DND-41 (cell line): ENCODE measurements at places on chromosomes 1 and 21.

- no peak for DNase-seq
Observed at GRCh38 chr1:214236477-214236876, 44.5 kb upstream of the SMYD2 start.

GRCh38 chr1:160161965-160162705 is 10.7 kb downstream of the ATP1A4 start:
- DNase-seq: no peak

GRCh38 chr1:11576109-11576875 is 77.9 kb downstream of the FBXO2 start:
- DNase-seq: no peak

DNA sequence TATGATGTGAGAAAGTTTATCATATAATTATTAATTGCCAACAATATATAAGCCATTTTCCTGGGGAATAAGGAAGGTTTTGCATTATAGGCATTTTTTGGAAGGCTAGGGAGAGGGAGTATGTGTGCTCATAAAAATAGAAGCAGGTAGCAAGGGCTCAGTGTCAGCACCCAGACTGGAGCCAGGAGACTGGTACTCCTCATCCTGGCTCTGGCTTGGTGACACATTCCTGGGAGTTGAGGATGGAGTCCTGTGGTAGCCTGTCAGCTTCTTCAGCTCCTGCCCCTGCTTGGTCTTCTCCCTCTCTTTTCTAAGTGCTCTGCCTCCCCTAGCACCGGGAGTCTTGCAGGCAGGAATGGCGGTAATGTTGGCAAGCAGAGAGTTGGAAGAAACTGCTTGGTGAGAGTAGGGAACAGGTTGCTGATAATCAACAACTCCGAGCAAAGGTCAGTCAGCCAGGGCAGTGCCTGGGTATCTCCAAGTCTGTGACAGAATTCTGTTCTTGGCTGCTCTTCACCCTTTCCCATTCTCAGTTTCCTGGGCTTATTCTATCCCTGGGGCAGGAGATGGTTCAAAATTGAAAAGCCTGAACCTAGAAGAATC is 23.0 kb downstream of the GIPC2 start:
- no peak for DNase-seq

- DNase-seq: no peak
Observed at GRCh38 chr21:44010429-44010828, 1.7 kb upstream of the TRAPPC10 start.

DNA sequence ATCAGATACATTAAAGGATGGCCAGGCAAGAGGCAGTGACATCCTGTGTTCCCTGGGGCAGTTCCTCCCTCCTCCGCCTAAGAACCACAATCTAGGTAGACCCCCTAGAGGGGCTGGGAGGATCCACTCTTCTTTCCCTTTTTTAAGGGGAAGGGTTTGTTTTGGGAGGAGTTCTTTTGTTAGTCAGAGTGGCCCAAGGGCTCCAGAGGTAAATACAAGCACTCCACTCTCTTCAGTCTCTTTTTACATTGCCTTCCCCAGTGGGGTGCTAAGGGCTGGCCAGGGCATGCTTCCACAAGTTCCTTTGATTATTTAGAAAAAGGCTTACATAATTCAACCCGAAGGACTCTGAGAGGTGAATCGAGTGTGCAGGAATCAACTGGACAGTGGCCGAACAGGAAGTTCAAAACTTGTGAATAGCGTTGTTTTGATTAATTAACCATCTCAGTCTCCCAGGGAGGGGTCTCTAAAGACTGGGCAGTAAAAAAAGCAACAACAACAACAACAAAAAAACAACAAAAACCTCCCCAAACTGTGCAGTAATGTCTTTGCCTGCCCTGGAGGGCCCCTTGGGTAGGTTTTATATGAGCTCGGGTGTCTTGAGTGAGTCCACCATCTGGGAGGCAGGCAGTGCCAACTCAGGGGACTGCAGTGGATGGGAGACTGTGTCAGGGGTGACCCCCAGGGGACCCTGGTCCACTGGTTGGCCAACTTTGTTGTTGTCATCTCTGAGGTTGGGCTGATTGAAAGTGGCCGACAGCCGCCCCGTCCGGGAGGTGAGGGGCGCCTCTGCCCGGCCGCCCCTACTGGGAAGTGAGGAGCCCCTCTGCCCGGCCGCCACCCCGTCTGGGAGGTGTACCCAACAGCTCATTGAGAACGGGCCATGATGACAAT is 33.2 kb upstream of the ENO1 start:
- no peak for DNase-seq

GRCh38 chr21:28696844-28697410 is 295.8 kb downstream of the LTN1 start:
- no peak for DNase-seq

DNA sequence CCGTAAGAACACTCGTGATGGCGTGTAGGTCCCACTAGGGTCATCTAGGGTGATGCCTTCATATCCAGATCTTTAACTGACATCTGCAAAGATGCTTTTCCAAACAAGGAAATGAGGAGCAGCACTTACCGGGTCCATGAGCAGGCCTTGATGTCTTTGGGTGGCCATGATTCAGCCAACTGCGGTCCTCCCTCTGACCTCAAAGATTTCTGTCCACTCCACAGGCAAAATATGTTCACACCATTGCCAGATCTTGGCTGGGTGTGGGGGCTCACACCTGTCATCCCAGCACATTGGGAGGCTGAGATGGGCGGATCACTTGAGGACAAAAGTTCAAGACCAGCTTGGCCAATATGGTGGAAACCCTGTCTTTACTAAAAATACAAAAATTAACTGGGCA is 18.2 kb downstream of the TRPM2 start:
- no peak for DNase-seq

- no peak for DNase-seq
Observed at GRCh38 chr1:208643005-208643597, 398.9 kb upstream of the PLXNA2 start.

DNA sequence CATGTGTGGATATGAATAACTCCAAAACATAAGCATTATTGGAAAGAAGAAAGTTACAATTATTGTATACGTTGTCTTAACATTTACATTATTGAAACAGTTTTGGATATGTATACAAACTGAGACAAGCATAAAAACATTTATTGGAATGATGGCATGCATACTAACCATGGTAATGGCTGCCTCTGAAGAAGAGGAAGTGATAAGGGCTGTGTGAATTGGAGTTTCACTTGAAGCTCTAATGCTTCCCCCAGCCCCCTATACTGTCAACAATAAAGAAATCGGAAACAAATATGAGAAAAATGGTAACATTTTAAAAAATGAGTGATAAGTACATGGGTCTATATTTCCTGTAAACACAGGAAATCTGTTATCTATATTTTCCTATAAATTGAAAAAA is 367.7 kb upstream of the DPYD start:
- DNase-seq: no peak

GRCh38 chr1:211135342-211135950 is 1.5 kb upstream of the KCNH1 start:
- no peak for DNase-seq

- no peak for DNase-seq
Observed at GRCh38 chr1:162822391-162823200, 32.1 kb downstream of the HSD17B7 start.

DNA sequence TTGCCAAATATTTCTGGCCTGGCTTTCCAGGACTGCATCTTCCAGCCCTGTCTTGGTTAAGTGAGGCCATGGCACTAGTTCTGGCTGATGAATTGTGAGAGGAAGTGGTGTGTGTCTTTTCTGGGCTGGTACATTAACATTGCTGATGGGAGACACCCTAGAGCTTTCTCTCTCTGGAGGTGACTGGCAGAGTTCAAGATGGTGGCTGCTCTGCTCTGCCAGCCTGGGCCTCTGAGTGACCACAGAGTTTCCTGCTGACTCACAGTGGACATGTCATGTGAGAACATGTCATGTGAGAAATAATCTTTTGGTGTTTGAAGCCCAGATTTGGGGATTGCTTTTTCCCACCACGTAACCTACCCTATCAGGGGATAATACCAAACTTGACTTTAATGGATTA is 218.0 kb upstream of the KIAA0040 start:
- no peak for DNase-seq

- peak; percentile 17 for DNase-seq
Observed at GRCh38 chr21:29499734-29500343, 201.1 kb downstream of the BACH1 start.

DNA sequence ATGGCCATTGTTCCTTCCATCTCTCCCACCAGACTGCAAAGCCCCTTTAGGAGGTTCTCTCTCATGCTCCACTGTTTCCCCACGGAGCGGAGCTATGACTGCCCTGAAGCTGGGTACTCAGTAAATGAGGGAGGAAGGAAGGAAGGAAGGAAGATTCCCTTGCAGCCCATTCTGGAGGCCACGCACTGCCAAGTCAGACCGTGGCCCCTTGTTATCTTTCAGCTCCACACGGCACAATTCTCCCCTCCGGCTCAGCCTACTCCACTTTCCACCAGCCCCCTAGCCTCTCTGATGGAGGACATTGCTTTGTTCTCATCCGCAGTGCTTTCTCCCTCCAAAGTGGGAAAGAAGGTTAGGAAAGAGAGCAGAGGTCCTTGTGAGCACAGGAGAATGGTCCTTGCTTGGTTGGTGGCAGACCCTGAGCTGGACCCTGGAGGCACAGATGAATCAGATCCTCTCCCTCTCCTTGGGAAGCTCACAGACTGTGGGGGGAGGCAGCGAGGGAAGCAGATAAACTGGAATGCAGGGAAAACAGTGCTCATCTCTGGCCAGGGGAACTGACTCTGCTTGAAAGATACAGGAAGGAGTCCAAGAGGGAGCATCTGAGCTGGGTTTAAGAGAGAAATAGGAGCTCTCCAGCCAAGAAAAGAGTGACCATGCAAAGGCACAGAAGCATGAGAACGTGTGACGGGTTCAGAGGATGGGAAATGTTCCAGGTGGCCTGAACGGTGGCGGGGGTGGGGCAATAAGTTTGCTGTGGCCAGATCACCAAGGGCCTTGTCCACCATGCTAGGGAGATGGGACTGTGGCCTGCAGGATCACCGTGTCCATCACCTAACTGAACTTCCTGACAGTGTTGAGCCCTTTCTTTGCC is 52.6 kb downstream of the GLIS1 start:
- DNase-seq: no peak

DNA sequence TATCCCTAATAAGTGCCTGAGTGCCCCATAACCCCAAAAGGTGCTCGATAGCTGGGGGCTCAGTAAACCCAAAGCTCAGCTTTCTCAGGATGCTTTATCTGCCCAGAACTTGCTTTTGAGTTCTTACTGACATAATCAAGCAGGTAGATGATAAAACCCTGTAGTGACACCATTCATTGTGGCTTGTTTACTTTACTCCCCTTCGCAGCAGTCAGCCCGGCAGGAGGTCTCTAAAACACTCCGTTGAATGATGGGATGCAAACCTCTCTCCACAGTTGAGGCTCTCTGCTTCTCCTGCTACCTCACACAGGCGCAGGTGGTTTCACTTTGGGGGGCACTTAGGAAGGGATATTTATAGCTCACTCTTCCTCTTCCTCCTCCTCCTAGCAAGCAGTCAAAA is 349.4 kb downstream of the HLX start:
- no peak for DNase-seq

DNA sequence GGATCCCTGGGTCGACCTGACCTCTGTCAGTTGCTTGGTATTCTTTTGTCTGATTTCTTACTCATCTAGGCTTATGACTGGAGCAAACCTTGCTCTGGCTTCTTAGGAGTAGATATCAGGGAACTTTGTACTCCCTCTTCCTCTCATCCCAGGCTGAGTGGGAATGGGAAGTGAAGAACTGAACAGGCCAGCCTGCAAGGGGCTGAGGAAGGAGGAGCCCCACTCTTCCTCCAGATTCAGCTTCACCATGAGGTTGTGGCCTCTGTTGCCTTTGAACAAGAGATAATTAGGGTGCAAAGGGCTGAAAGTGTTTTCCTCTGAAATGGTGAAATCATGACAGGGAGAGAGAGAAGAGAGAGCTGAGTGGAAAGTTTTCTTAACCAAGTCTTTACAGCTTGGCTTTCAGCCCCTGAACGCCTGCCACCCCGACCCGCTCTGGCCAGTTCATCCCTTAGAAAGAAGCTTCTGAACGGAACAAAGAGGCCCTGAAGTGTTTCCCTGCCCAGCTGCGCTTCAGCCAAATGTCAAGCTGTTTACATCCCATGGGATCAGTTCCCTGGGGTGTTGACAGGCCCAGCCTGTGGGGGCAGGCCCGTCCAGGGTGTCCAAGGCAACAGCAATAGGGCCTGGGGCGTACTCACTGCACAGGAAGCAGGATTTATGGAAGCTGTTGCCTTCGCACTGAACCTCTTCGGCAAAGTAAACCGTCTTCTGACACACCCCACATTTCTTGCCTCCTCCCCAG is 11.2 kb downstream of the CSRP1 start:
- DNase-seq: no peak

DNA sequence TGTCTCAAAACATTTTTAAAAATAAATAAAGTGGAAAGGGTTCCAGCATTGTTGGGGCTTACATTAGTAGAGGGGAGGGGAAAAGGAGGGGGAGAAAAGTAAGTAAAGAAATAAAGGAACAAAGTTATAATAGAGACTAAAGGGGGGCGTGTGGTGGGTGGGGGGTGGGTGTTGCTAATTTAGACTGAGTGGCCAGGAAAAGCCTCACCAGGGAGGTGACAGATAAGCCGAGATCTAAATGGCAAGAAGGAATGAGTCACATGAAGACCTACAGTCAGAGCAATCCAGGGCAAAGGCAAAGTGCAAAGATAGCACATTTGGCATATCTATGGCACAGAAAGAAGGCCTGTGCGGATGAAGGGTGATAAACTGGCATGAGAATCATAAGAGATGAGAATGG is 7.5 kb downstream of the MPL start:
- no peak for DNase-seq

GRCh38 chr1:53112271-53112774 is 30.1 kb downstream of the SLC1A7 start:
- no peak for DNase-seq

DNA sequence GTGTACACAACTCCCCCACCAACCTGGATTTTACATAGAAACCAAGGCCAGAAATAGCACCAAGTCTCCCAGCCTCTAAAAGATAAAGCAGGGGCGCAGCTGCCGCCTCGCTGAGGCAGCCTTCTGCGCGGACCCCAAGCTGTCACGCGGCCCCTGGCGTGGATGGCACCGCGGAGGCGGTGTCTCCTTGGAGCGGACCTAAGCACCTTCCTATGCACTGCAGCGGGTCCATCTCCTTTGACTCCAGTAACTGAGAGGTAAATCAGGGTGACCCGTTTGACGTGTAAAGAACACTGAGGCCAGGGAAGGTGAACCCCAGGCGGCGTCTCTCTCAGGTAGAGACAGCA is 17.0 kb downstream of the ZNF697 start:
- no peak for DNase-seq
